ENCODE measurements at places on chromosomes 7 and 10.

GRCh38 chr10:12435348-12435747 is 86.0 kb downstream of the CAMK1D start:
- no peak for DNase-seq

GRCh38 chr7:90402785-90403173 is 482 bp upstream of the CLDN12 start:
- no peak for DNase-seq

- no peak for DNase-seq
These were observed 135.5 kb downstream of the CD36 start for GRCh38 chr7:80773787-80774508.

DNA sequence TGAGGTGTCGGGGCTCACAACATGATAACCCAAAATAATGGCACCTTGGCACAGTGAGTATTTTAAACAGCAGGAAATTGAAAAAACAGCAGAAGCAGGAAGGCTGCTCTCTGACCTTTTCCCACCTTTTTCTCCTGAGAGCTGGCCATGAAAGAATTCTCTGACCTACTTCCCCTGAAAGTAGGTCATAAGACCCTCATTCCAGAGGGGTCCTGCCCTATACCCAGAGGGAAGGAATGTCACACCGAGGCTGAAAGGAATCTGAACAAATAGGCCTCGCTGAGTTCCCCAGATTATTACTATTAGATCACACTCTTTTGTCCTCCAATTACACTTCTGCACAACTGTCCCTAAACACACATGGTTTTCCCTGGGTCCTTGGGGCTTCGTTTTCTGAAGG is 18.8 kb downstream of the CPVL start:
- no peak for DNase-seq

GRCh38 chr10:695396-695795 is 5.9 kb upstream of the DIP2C start:
- DNase-seq = no peak

GRCh38 chr7:13910805-13911551 is 78.5 kb downstream of the ETV1 start:
- DNase-seq = no peak

- no peak for DNase-seq
These were observed 77.4 kb downstream of the RGS10 start for GRCh38 chr10:119465085-119465484.

GRCh38 chr7:121604627-121605316 is 208.7 kb upstream of the FAM3C start:
- DNase-seq = no peak

DNA sequence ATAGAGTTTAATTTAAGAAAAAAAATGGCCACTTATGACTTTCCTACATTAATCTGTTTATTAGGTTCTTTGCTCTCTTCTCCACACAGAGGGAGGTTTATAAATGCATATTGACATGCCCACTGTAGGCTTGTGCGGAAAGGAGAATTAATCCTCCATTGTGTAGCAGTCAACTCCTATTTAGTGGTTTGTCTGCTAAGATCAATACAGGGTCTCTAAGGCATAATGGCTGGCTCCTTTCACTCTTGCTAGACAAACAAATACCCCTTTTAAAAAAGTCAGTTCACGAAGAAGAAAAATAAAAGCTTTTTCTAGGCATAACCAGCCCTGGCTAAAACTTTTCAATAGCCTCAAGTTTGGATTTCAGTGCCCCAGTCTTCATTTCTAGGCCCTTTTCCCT is 141.6 kb downstream of the TSPAN12 start:
- no peak for DNase-seq

DNA sequence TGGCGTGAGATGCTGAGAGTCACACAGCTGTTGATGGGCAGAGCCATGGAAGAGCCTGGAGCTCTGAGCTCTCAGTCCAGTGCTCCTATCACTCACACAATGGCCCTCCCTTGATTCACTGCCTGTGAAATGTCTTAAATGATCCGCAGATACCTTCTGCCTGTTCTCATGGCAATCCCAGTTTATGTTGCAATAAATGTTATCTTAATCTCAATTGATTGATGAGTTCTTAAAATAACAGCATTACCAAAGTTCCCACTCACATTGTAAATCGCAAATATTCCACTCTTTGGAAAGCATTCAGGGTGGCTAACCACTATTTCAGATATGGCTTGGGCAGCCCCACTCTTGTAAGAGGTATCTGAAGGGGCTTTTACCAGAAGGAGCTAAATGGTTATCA is 865.5 kb downstream of the LRMDA start:
- no peak for DNase-seq

GRCh38 chr7:79781716-79782115 is 328.2 kb upstream of the MAGI2 start:
- DNase-seq = no peak

DNA sequence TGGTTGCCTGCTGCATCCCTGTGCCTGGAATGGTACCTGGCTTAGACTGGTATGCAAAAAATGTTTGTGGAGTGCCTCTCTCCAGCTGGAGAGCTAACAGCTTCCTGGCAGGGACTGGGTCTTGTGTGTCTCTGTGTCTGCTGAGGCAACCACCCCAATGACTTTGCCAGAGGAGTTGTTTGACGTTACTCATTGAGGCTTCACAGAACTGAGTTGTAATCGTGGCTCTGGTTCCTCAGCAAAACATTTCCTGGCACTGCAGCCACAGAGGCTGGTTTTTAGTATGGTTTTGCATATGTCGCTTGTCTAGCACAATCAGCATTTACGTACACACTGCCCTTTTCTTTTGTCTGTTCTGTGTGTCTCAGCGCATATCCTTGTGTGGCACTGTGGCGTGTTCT is 7.5 kb downstream of the ZNF282 start:
- no peak for DNase-seq

- DNase-seq = no peak
These were observed 22.8 kb downstream of the CDK14 start for GRCh38 chr7:90618876-90619275.

DNA sequence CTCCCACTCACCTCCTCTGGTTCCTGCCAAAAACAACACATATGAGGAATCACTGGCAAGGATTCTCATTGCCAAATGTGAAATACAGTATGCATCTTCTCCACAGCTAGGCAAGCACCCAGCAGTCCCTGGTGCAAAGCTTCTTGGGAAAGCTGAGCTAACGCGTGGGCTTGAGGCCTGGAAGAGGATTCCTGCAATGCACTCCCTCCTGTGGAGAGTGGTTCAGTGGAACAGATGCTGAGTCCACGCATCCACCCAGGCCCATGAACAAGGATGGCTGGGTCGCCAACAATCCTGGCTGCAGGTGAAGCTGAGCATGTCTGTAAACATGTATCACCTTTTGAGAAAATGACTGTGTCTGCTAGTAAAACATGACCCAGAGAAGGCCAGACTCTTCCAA is 113.2 kb upstream of the CHST15 start:
- DNase-seq = no peak

DNA sequence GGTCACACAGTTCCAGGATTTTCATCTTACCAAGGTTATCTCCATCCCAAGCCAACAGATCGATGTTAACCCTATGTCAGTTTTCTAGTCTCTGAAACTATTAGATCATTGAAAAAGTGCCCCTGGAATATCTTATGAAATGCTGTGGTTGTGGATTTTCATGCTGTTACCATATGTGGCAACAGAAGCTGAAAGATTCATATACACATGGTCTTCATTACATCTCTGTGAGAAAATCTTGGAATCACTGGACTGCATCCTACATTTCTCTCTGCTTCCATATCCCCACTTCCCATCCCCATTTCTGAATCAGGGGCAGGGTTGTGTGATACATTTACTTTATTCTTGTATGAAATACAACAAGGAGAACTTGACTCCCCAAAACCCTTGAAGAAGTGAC is 146.1 kb downstream of the SLC16A9 start:
- DNase-seq = no peak

- no peak for DNase-seq
These were observed 266.6 kb downstream of the NXPH1 start for GRCh38 chr7:8699875-8700624.

DNA sequence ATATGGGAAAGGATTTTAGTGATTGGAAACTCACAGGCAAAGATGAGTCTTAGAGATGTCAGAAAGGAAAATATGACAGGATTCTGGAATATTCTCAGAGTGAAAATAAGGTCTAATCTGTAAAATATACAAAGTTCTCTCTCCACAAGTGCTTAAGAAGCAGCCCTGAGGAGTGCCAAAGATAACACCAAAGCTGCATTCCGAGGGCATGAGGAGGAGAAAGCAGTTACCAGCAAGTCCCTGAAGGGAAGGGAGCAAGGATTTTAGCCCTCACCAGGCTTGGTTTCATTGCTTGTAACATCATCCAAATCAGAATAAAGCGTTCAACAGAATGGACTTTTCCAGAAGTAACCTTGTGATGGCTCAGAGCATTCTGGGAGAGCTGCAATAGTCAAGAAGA is 31.4 kb upstream of the DLX6 start:
- no peak for DNase-seq

DNA sequence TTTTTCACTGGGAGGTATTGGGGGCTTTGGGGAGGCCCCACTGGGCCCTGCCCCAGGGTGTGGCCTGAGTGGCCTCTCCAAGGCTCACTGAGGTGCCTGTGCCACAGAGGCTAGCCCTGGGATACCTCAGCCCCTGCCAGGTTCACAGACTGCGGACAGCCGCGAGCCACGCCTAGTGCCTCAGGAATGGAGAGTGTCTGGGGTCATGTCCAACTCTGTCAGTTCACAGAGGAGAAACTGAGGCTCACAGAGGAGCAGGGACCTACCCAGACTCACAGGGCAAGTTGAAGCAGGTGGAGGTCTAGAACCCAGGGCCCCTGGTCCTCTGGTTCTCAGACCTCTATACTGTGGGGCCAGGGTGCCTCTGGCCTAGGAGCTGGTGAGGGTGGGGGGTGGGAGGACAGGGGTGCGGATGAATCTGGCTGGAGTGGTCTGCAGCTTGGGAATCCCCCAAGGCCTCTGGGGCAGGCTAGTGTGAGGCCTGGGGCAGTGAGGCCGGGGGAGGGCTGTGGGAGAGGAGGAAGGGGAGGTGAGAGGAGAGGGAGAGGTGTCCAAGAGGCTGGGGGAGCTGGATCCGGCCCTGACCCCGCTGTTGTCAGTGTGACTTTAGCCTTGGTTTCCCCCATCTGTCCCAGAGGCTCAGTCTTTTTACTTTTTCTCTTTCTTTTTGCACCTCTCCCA is 20.0 kb downstream of the NEURL1 start:
- no peak for DNase-seq

- no peak for DNase-seq
These were observed 274.6 kb upstream of the PLPP4 start for GRCh38 chr10:120182431-120182830.

DNA sequence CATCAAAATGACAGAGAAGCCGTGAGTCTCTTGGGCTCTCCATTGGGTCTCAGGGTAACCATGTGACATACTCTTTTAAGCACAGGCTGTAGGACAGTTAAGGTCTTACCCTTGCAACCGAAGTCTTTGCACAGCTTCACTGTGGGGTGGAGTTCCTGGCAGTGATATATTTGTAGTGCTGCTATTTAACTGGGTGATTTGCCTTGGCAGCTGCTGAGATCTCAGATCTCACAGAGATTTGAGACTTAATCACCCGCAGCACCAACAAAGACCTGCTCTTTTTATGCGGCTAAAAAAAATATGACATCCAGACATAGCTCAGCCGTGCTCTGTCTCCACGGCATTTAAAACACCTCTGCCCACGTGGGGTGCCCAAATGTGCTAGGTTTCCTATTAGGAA is 63.4 kb upstream of the NPTX2 start:
- DNase-seq = no peak

GRCh38 chr7:50953303-50953702 is 170.6 kb upstream of the GRB10 start:
- no peak for DNase-seq

DNA sequence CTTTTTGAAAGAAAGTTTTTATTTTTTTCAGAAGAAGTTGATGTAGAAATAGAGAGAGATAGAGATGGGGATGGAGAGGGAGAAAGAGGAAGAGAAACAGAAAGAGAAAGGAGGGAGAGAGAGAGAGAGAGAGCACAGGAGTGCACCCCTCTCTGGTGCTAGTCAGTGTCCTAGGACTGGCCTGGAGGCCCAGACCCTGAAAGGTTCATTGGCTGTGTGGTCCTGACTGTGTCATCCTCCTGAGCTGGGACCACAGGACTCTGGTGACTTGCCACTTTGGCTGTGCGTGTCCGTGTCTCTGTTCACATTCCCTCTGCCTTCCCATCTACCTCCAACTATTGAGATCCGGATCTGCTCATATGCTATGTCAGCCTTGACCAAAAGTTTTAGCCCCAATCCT is 62.1 kb upstream of the SHH start:
- DNase-seq = no peak

DNA sequence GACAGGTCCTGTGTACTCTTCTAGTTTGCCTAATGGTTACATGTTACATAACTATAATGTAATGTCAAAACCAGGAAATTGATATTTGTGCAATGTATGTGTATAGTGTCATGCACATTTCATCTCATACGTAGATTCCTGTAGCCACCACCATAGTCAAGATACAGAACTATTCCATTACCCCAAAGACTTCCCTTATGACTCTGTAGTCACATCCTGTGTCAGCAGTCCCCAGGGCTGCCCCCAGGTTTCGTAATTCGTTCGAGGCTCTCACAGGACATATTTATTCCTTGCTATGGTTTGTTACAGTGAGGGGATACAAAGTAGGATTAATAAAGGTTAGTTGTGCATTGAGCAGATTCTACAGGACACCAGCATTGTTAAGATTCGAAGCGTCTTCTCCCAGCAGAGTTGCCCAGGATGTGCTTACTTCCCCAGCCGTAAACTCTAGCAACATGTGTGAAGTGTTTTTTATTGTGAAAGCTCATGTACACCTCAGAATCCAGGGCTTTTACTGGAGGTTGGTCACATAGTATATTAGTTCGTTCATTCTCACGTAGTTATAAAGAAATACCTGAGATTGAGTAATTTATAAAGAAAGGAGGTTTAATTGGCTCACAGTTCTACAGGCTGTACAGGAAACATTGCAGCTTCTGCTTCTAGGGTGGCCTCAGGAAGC is 18.6 kb downstream of the RABGEF1 start:
- DNase-seq = no peak

DNA sequence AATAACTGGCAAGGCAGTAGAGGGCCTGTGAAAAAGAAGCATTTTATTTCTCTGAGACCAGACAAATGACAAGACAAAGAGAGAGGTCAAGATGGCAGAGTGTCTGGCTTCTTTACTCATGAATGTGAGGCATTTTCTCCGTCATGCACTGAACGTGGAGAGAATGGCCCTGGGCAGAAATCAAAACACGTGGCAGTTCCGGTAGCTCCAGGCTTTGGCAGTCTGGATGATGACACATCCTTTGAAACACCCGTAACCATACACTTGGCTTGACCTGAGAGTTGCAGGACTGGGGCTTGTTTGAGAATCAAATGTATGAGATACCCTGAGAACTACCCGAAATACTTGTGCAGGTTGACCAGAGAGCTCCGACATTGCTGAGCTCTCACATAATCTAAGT is 537.6 kb downstream of the ACTR3B start:
- DNase-seq = no peak

DNA sequence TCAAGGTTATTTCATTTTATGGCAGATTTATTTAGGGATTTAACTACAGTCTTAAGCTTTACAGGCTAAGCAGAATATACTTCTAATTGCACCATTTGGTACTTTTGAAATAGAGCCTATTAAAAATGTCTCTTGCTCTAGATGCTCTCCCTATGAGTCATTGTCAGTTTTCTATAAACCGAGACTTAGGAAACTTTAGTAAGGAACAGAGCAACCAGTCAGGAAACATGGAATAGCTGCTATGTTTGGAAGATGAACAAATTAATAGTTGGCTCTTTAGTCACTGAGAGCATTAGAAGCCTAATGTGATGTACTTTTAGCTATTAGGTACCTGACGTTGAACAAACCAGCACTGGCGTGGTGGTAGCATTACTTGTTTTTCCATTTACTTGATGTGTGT is 35.3 kb downstream of the INPP5F start:
- DNase-seq = no peak

- DNase-seq = peak; percentile 63
These were observed 2.8 kb downstream of the PKD1L1 start for GRCh38 chr7:47945261-47946015.

- DNase-seq = no peak
These were observed 7.3 kb downstream of the ELMO1 start for GRCh38 chr7:37441386-37441760.

Data from stimulated activated CD8-positive, alpha-beta memory T cell treated with anti-CD3 and anti-CD28 coated beads, Interleukin-12 subunit alpha, Interleukin-12 subunit beta, amount 100 ng/mL, for 1 hour (primary cell).